ENCODE measurements at places on chromosomes 13 and 19. TPM values are rescaled to one million over a fixed set of nuclear protein-coding genes. Genes with fewer than 3 reads are reported as not detected.

TSPAN16 gene
- not detected for total RNA-seq

PSPN gene
- total RNA-seq: 0.87 TPM

CDC42EP5 gene
- total RNA-seq: 38.1 TPM

IGFL3 gene
- total RNA-seq: not detected

NOVA2 gene
- 15.4 TPM for total RNA-seq

PPM1N gene
- 1.1 TPM for total RNA-seq

FSD1 gene
- not detected for total RNA-seq

CEACAM20 gene
- not detected for total RNA-seq

GIPR gene
- total RNA-seq: 7.1 TPM

SLC44A2 gene
- 110 TPM for total RNA-seq

ADGRE3 gene
- total RNA-seq: 0.19 TPM

CGB3 gene
- not detected for total RNA-seq

S1PR4 gene
- 5.0 TPM for total RNA-seq

VWA8 gene
- total RNA-seq: 17.9 TPM

GPR183 gene
- 32.6 TPM for total RNA-seq

TMEM150B gene
- 7.1 TPM for total RNA-seq

KL gene
- 4.4 TPM for total RNA-seq

PROSER3 gene
- 16.6 TPM for total RNA-seq

ZNF737 gene
- total RNA-seq: 5.5 TPM

SOX1 gene
- not detected for total RNA-seq

TSKS gene
- 1.0 TPM for total RNA-seq

KCTD15 gene
- total RNA-seq: 18.4 TPM

MCEMP1 gene
- total RNA-seq: 9.1 TPM

WDR87 gene
- not detected for total RNA-seq

RGS9BP gene
- not detected for total RNA-seq

DIRAS1 gene
- total RNA-seq: 1.1 TPM

OXGR1 gene
- total RNA-seq: 0.42 TPM

MIA gene
- total RNA-seq: not detected

PSENEN gene
- total RNA-seq: 66.8 TPM

ZNF580 gene
- 39.6 TPM for total RNA-seq

ZNF66 gene
- total RNA-seq: 4.2 TPM

SMIM17 gene
- 0.51 TPM for total RNA-seq

WDR62 gene
- 0.32 TPM for total RNA-seq

SIGLEC11 gene
- total RNA-seq: 3.0 TPM

CEACAM1 gene
- 25.6 TPM for total RNA-seq

KLK3 gene
- not detected for total RNA-seq

SPTBN4 gene
- total RNA-seq: 6.1 TPM

ZSWIM9 gene
- 5.3 TPM for total RNA-seq

PSG6 gene
- total RNA-seq: not detected

ZNF582 gene
- 3.1 TPM for total RNA-seq

TRAPPC6A gene
- 12.3 TPM for total RNA-seq

SOX21 gene
- total RNA-seq: not detected
